Panc1 (cell line): ENCODE measurements at places on chromosomes 11 and 22. TPM values are rescaled to one million over a fixed set of nuclear protein-coding genes. Genes with fewer than 3 reads are reported as not detected.

DNA sequence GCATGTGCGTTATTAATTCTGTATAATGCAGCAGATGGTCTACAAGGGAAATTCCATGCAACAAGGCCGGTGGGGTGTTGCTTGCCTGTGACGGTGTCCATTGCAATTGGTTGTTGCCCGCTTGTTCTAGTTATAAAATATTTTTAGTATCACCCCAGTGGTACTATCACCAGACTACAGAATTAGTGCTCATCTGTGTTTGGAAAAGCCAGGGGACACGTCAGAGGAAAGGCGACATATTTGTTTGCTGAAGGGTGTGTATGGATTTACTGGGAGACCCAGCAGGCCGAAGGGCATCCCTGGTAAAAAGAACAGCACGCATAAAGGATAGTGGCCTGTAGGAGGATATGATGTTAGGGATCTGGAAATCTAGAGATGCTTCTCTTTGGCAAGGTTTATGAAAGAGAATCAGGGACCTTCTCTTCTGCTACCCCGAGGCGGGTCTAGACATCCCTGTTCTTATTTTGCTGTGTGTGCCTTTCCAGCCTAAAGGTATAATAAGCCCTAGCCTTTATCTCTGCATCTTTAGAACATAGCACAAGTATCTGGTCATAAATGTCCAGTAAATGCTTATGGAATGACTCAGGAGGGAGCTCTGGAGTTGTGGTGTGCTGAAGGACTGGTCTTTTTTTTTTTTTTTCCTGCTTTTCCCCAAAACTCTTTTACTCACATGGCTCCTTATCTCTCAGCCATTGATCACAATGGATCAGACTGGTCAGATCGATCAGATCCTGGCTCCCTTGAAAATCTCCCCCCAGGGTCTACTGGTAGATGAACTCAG, 90.9 kb downstream of the LDLRAD3 start:
- no peak for DNase-seq

DNA sequence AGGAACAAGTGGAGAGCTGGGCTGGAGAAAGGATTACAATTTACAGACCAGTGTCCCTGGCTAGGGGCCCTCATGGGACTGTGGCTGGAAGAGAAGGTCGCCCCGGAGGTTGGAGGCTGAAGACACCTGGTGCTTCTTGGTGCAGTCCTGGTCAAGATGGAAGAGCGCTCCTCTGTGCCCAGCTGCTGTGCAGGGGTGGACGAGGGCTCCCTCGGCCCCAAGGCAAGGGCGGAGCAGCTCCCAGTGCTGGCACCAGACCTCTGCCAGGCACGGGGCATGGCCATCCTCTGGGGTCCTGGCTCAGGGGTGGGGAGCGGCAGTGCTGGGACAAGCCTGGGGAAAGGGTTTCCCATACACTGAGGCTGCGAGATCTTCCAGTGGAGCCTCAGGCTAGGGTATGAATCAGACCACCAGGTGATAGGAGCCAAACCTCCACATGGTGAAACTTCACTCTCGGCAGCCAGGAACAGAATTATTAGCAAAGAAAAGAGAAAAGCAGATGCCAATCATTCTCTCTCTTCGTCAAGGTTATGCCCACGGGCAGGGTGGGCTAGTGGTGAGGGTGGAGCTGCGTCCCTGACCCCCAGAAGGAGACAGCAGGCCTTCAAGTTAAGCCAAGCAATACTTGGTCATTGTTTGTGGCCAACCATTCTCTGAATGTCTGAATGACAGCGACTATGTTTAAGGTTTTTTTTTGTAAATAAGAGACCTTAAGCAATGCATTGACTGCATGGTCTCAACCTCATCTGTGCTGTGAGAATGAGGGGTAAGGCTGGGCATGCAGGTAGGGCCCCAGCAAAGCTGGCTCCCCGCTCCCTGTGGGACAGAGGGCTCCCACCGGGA, 32.1 kb downstream of the PPM1F start:
- DNase-seq: no peak

GRCh38 chr22:20052309-20053259, 27.5 kb upstream of the DGCR8 start:
- DNase-seq: no peak

DNA sequence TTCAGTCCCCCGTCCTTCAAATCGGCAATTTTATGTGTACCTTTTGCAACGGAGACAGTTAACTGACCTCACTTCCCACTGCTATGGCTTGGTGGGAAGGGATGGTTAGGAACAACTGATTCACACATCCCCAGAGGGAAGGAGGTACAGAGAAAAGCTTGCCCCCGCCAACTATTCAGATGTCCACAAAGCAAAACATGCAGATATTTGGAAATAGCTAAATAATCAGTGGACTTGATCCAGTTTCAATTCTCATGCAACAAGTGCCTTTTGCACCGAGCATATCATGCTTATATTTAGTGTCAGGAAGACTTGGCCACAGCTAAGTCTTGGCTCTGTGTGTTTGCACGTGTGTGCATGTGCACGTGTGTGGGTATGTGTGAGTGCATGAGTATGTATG, 144.6 kb downstream of the SNX19 start:
- no peak for DNase-seq

DNA sequence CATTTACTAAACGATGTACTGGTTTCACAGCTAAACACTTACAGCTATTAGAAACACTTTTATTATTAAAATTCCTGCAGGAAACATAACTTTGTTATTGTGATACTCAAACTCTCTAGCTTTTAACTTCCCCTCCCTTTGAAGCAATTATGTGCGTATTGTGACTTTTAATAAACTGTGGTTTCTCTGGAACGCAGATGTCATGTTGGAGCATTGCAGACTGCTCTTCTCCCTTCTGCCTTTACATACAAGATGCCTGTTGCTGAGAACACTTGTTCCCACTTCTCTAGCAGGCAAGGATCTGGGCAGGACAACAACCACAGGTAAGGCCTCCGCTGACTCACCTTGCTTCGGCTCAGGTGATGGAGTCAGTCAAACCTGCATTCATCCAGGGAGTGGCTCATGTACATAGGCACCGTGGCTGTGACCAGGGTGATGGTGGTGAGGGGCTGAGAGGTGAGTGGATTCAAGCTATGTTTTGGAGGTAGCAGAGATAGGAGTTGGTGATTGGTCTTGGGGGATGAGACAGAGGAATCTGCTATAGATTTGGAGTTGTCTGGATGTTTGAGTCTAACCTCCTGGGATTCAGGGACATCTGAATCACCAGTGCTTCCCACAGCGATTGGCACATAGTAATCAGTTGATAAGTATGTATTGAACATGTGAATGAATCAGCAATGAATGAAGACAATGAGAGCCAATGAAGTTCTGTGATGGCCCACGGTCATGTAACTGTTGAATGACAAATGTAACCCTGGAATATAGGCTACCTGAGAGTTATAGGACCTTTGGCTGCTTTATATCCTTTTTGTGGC, 106.0 kb downstream of the ADAMTS15 start:
- no peak for DNase-seq

- no peak for DNase-seq
Observed at GRCh38 chr22:45702981-45703380, 31.3 kb downstream of the ATXN10 start.

DNA sequence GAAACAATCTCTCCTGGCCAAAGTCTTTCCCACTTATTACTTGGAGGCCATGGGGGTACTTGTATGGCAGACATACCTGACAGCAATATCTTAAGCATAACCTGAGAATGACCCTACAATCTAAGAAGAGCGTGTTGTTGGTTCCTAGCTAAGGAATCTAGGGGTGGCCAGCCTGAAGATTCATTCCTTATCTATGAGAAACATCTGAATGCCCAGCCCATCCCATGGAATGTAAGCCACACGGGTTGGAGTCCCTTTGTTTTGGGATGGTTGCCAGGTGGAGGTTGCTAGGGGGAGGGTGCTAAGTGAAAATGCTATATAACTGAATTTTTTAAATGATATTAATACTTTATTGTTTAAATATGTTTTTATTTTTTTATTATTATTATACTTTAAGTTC, 725.0 kb downstream of the ETS1 start:
- DNase-seq: no peak

The OR5L2 gene
- not detected for total RNA-seq

The LRRC75B gene
- total RNA-seq: 4.1 TPM

DNA sequence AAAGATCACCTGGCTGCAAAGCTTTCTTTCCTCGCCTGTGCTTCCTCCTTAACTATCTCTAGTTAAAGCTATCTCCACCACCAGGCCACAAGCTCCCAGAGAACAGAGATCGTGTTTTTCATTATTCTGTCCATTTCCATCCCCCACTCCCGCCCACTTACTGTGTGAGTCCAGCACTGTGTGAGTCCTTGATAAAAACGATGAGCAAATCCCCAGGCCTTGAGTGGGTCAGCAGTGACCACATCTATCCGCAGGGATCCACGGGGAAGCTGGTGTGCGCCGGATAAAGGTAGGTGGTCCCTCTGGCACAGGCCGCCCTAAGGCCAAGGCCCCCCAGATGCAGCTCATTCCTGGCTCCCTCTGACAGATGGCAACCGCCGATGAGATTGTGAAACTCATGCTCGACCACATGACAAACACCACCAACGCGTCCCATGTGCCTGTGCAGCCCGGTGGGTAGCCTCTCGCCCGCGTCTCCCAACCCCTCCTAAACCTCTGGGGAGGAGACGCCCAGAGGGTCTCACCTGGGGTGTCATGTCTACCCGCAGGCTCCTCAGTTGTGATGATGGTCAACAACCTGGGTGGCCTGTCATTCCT, 9.3 kb downstream of the TKFC start:
- no peak for DNase-seq

- no peak for DNase-seq
Observed at GRCh38 chr11:118462178-118462577, 25.9 kb downstream of the KMT2A start.

DNA sequence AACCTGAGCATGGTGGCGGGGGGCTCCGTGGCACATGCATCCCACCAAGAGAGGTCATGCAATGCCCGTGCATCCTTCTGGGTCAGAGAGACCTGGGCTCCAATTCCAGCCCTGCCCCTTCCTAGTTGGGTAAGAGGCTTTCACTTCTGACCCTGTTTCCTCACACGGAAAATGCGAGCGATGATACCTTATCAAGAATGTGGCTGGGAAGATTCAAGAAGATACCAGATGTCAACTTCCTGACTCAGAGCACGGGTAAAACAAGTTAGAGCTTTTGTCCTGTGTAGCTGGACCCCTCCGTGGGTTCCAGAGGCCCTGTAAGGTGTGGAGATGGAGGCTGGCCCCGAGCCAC, 8.7 kb upstream of the DGKZ start:
- DNase-seq: no peak

- no peak for DNase-seq
Observed at GRCh38 chr11:23310276-23310675, 450.0 kb upstream of the CCDC179 start.

The SYT13 gene
- 0.13 TPM for total RNA-seq
